ENCODE measurements at places on chromosomes 12 and 14. TPM values are rescaled to one million over a fixed set of nuclear protein-coding genes. Genes with fewer than 3 reads are reported as not detected.

Gene ATXN7L3B
- total RNA-seq = 70.5 TPM

Gene C14orf39
- 8.5 TPM for total RNA-seq

Gene B4GALNT1
- total RNA-seq = 9.6 TPM

Gene DGLUCY
- 56.0 TPM for total RNA-seq

Gene PMEL
- total RNA-seq = 363 TPM
